ENCODE measurements at places on chromosomes 7 and 10.

- no peak for DNase-seq
Measured at GRCh38 chr7:70505468-70505867, 626.5 kb upstream of the GALNT17 start.

DNA sequence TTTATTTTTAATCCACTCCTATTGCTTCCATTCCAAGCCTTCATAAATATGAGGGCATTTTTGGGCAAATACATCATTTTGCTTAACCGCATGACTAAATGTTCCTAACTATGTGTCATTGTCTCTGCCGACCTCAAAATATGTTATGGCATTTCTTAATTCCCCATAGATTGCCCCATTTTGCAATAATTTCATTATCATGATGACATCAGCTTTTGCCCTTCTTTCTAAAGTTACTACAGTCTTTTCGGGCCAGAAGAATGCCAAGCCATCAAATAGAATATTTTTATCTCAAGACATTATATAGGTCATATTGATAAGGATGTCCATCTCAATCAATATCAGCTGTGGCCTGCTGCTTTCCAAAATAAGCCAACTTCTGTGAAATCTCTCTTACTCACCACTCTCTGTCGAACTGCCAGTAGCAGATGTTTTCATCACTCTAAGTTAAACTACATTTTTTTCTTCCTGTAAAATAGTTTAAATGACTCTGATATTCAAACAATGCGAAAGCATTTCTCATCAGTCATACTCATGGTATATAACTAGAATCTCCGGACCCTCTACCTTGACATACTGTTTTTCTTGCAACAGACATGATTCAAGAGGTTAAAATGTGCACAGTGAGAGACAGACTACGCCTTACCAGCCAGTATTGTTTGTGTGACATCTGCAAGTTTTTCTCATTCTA is 1254.6 kb upstream of the CELF2 start:
- no peak for DNase-seq

GRCh38 chr7:111265394-111265793 is 174.5 kb downstream of the LRRN3 start:
- DNase-seq, result no peak

GRCh38 chr7:127885843-127886242 is 145.4 kb downstream of the LRRC4 start:
- DNase-seq, result no peak

GRCh38 chr7:46292741-46293140 is 371.7 kb upstream of the IGFBP3 start:
- no peak for DNase-seq

DNA sequence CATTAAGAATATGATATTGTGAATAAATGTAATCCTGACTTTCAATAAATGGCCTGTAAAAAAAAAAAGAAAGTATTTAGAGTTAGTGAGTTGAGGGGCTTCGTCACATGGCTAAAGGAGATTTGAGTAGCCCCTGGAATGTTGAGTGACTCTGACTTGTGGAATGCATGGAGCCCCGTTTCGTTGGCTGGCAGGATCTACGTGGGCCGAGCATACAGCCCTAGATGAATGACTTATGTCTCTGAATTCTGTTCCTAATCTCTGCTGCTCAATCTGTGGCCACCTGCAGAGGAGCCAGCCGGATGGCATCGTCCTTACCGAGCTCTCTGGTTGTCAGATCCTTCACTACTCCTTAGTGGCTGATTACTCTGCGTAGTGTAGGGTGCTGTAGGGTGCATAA is 155.7 kb downstream of the MGMT start:
- no peak for DNase-seq

DNA sequence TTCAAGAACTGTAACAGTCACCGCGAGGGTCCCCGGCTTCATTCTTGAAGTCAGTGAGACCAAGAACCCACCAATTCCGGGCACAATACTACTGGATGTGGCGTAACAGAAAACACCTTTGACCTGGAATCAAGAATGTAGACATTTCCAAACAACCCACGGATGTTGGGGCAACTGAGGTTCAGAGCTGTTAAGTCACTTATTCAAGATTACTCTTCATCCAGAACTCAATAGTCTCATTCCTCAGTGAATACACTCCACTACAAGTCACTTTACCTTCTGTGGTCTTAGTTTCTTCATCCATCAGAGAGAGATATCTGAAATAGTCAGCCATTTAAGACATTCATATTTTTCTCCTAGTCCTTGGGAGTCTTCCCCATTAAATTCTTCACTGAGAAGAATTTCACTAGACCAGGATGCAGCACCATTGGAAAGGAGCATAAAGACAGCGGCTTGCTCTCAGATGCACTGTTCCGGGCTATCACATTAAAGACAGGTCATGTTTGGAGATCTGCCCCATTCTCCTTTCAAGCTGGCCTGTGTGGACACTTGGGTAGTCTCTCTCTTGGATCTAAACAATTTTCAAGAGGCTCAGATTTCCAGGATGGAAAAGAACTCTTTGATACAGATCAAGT is 32.3 kb upstream of the ARID5B start:
- DNase-seq, result no peak

- no peak for DNase-seq
Measured at GRCh38 chr7:9407816-9408215, 974.4 kb downstream of the NXPH1 start.

- no peak for DNase-seq
Measured at GRCh38 chr7:5426226-5426475, 2.5 kb upstream of the TNRC18 start.

- DNase-seq, result no peak
Measured at GRCh38 chr7:155416646-155417380, 41.1 kb upstream of the EN2 start.

GRCh38 chr10:73206385-73206784 is 38.5 kb downstream of the FAM149B1 start:
- DNase-seq, result no peak

- DNase-seq, result no peak
Measured at GRCh38 chr7:50317697-50318669, 13.5 kb downstream of the IKZF1 start.

DNA sequence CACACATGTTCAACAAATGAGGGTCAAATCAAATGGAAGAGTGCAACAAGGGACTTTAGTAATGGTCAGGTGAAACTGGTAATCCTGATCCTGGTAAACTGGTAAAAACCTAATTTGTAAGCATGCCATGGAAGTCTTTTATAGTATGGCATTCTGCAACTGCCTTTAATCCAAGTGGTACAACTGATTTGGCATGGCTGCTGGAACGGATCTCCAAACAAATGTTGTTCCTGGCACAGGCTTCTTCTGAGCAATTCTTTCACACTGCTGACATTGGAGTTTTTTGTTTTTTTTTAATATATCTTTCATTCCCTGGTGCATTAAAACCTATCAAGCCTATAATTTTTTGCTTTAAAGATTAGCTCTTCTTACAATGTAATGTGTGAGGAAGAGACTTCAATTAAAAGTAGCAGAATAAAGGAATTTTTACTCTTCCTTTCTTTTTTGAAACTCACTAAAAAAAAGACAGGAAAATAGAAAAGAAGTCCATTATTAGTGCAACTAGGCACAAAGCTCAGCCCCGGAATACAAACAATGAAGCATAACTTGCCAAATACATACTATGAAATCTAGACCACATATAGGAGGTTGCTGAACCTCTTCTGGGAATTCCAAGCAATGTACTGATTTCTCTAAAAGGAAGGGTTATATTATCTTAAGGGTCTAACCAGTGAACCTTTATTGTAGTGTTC is 79.3 kb upstream of the OIT3 start:
- no peak for DNase-seq

- no peak for DNase-seq
Measured at GRCh38 chr10:45442662-45443061, 68.6 kb downstream of the ALOX5 start.

GRCh38 chr10:79022565-79023230 is 46.1 kb upstream of the ZMIZ1 start:
- no peak for DNase-seq

- no peak for DNase-seq
Measured at GRCh38 chr7:134701272-134701671, 54.6 kb downstream of the BPGM start.

- DNase-seq, result peak; percentile 48
Measured at GRCh38 chr10:114544045-114544659, 113.9 kb downstream of the ABLIM1 start.

GRCh38 chr7:130973637-130974036 is 239.6 kb upstream of the KLF14 start:
- no peak for DNase-seq

DNA sequence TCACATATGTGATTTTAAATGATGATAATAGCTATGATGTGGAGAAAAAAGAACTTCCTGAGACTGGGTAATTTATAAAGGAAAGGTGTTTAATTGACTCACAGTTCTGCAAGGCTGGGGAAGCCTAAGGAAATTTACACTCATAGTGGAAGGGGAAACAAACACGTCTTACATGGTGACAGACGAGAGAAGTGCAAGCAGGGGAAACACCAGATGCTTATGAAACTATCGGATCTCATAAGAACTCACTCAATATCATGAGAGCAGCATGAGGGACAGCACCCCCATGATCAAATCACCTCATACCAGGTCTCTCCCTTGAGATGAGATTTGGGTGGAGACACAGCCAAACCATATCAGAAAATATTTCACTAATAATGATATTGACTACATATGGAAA is 4.1 kb upstream of the LIPN start:
- DNase-seq, result no peak

GRCh38 chr10:96831867-96832720 is at the start of gene LCOR:
Gene LCOR (plus strand): TSS chr10:96832298. CDS start chr10:96949058, 116,760 bp downstream.
- DNase-seq, result peak; percentile 69

GRCh38 chr10:15710455-15710854 is 9.3 kb downstream of the ITGA8 start:
- DNase-seq, result no peak

DNA sequence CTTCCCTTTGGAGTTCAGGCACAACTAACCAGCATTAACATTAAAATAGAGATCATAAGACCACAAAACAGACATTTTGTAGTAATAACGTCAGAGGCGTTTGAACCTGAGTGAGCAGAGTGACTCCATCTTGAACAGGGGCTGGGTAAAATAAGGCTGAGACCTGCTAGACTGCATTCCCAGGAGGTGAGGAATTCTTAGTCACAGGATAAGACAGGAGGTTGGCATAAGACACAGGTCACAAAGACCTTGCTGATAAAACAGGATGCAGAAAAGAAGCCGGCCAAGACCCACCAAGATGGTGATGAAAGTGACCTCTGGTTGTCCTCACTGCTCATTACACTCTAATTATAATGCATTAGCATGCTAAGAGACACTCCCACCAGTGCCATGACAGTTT is 493.2 kb upstream of the AUTS2 start:
- DNase-seq, result no peak

DNA sequence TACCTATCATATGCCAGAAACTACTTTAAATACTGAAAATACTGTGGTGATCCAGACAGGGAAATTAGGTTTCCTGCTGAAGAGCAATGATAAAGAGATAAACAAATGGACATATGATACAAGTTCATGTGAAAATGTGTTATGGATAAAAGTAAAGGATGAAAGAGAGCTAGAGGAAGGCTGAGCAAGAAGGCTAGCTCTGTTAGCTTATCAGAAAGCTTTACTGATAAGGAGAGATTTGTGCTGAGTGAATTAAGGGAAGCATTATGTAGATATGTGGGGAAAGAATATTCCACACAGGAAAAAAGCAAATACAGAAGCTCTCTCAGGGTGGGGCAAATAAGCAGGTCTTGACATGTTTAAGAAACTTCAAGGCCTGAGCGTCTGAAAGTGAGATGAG is 308.4 kb downstream of the HDAC9 start:
- DNase-seq, result no peak

- no peak for DNase-seq
Measured at GRCh38 chr7:127690806-127691205, 38.8 kb downstream of the SND1 start.

GRCh38 chr7:87463982-87464381 is 11.5 kb downstream of the ABCB4 start:
- no peak for DNase-seq

DNA sequence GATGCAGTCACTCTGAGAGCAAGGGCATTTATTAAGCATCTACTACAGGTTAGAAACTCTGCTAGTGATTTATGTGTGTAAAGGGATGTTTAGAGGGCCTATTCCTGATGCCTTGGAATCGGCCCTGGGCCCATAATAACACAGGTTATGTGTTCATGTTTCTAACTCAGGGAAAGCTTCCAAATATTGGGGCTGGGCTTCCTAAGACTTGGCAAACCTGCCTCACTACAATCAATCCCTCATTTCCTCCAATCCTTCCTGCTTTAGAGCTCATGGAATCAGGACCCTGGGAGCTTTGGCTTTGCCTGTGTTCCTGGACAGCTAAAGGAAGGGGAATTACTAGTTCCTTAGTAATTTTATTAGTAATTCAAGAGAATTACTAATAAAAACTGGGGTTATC is 148.8 kb downstream of the HIBADH start:
- DNase-seq, result no peak

DNA sequence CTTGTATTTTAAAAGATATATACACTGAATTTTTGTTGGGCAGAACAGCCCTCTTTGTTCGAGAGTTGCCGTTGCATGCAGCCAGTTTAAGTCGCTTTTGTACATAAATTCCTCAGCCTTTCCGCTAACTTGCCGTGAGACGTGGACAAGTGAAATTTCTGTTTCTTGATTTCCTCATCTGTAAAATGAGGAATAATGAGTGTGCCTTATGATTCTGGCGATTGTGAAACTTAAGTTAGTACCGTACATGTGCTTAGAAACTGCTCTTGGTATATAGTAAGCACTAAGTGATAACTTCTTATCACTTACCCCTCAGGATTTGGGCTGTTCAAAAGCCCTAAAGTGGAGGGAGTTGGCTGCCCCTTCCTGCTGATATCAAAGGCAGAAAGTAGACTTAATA is 1.4 kb downstream of the CCNJ start:
- DNase-seq, result no peak

GRCh38 chr10:89516149-89516832 is 19.1 kb downstream of the SLC16A12 start:
- no peak for DNase-seq

GRCh38 chr7:29139796-29140195 is 6.5 kb downstream of the CPVL start:
- no peak for DNase-seq

- peak; percentile 29 for DNase-seq
Measured at GRCh38 chr7:150986099-150986512, 4.7 kb upstream of the NOS3 start.

DNA sequence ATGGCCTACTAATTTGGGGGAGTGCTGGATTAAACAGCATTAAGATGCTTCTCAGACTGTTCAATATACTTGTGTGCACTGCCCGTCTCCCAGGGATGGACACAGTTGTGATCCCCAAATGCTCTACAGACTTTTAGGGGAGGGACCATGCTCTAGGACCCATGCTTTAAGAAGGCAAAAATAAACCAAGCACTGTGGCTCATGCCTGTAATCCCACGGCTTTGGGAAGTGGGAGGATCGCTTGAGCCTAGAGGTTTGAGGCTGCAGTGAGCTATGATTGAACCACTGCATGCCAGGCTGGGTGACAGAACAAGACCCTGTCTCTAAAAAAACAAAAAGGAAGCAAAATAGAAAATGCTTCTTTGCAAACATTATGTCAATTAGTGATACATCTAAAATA is 102.6 kb downstream of the VOPP1 start:
- DNase-seq, result no peak
